ENCODE measurements at places on chromosomes 2 and 18.

DNA sequence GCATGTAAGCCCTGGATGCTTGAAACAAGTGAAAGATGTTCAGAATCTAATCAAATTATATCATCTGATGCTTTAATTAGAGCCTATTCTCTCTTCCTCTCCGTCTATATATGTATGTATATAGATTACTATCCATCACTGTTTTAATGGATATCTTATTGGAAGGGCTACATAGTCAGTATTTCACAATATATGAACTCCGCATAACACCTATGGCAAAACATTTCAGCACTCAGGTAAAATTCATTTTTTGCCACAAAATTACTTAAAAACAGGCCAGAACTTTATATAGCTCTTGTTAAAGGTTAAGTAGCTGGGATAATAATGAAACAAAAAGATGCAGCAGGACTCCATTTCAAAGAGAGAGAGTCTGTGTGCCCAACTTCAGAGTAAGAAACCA is 1.2 kb downstream of the PJVK start:
- no peak for DNase-seq

DNA sequence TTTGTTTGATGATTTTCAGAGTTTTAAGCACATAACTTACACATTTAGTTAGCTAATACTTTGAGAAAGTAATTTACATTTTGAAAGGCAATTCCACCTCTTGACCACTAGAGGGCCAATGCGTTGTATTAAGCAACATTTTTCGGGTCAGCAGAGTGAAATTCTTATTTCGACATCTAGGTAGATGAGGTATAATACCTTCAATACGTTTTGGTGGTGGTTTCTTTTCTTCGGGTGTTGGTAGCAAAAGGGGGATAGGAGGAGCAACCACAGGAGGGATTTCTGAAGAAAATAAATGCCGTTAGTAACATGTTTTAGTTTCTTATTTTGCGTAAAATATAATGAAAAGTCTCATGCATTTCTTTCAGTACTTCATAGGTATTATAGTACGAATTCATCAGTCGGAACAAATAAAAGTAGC is 106.3 kb downstream of the TTN start:
- no peak for DNase-seq

GRCh38 chr2:119841550-119841949 is 81.8 kb downstream of the PTPN4 start:
- no peak for DNase-seq

GRCh38 chr18:5787936-5788335 is 107.4 kb downstream of the TMEM200C start:
- DNase-seq = no peak

GRCh38 chr2:223602972-223603371 is 811 bp upstream of the SCG2 start:
- no peak for DNase-seq

- no peak for DNase-seq
These were observed 123.8 kb downstream of the AKAIN1 start for GRCh38 chr18:5073026-5073944.

DNA sequence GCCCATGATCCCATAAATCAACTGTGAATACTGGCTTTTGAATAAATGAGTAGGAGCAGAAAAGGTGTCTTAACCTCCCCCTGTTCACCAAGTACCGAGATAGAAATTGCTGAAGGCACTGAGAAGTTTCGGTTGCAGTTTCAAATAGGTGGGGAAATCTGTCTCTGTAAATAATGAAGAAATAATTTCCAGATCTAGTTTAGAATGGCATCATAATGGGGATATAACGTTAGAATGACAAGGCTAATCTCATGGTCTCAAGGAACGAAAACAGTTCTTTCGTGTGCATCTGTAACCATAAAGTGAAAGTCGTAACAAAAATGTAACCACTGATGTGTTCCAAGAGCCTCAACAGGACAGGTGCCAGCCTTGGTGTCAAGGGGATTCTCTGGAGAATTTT is 49.9 kb upstream of the TMEM18 start:
- no peak for DNase-seq

- no peak for DNase-seq
These were observed 849 bp downstream of the AQP4 start for GRCh38 chr18:26864658-26865057.

DNA sequence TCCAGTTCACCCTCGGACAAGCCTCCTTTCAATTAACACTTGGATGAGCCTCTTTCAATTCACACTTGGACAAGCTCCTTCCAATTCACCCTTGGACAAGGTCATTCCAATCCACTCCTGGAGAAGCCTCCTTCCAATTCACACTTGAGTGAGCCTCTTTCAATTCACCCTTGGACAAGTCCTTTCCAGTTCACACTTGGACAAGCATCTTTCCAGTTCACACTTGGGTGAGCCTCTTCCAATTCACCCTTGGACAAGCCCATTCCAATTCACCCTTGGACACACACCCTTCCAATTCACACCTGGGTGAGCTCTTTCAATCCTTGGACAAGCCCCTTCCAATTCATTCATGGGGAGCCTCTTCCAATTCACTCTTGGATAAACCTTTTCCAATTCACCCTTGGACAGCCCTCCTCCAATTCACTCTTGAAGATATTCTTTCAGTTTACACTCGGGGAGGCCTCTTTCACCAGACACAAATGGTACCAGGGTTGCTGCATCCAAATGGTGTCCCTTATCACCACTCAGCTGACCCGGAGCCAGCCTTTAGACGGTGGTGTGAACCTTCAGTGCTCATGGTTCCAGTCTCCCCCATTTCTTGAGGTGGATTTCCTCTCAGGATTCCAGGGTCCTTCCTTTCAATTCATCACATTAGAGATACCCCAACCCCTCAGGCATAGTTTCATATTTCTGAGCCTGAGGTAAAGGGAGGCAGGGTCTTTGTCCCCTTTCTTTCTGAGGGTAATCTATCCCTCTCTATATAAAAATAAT is 183.6 kb downstream of the SH3BP4 start:
- no peak for DNase-seq

- DNase-seq = no peak
These were observed 88.0 kb downstream of the TPO start for GRCh38 chr2:1501038-1501851.

GRCh38 chr18:10312326-10313015 is 142.0 kb upstream of the APCDD1 start:
- no peak for DNase-seq
